ENCODE measurements at places on chromosomes 5 and 9.

DNA sequence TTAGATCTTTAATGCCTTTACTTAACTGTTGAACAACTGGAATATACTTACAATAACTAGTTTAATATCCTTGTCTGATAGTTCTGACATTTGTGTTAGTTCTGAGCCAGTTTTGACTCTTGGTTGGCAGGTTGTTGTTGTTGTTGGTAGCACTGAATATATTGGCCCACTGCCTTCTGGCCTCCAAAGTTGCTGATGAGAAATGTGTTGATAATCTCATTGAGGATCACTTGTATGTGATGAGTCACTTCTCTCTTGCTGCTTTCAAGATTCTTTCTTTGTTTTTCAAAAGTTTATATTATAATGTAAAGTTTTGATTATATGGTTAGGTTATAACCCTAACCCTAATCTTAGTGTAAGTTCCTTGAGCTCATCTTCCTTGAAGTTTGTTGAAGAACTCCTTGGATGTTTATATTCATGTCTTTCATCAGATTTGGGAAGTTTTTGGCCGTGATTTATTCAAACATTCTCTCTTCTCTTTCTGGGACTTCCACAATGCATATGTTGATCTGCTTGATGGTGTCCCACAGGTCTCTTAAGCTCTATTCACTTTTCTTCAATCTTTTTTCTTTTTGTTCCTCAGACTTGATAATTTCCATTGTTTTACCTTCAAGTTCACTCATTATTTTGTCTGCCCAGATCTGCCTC, 149.7 kb downstream of the FGF18 start:
- no peak for DNase-seq

DNA sequence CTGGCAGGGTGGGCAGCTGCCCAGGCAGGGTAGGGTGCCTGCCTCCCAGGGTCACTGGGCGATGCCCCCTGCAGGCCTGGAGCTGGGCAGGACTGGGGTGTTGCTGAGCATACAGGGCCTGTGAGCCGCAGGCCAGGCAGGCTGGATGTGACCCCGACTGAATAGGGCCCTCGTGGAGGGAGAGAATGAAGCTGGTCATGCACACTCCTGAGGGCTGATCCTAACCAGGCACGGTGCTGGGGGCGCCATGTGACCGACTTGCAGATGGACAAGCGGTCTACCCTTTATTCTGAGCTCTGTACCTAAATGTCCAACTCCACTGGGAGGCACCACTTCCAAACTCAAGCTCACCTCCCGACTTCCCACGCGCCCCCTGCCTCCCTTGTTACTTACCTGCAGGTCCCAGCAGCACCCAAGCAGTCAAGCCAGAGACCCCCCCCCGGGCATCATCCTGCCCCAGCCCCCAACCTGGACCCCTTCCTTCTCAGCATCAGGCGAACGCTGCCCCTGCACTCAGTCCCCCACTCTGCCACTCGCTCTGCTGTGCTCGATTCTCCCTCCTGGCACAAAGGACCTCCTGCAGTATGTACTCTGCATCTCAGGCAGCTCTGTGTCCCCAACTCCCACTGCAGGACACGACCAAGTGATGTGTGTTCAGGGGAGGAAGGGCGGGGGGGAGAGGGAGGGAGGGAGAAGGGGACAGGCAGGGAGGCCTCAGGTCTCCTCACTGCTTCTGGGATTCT, 76.8 kb upstream of the PHYKPL start:
- DNase-seq = no peak

DNA sequence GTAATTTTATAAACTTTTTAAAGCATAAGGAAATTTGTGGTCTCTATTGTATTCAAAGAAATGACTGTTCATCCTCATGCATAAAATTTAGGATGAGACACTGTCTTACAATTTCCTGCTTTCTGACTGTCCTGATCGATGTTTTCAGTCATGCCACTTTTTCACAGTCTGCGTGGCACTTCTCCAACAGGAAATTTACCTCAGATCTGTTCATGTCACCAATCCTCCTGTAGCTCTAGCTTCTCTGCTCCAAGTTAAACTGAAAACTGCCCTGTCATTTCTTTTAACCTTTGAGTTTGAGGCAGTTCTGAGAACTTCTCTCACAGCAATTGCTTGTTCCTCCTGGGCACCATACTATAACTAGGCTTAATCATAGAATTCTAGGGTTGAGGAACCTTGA, 455.1 kb downstream of the EFNA5 start:
- DNase-seq = peak; percentile 44

DNA sequence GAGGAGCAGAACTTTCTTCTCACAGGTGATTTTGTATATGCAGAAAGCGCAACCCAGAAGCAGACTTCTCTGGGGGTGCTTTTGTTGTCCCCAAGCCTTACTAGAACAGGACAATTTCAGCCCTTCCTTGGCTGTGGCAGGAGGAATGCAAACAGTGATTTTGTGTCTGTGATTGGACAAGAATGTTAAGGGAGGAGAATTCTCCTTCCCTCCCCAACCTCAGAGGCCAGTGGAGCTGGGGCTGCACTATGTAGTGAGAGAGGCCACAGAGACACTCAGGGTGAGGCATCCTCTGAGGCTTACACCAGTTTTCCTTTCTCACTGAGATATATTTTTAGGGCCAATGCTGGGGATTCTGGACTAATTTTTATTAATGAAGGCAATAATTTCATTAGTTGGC, 58.8 kb downstream of the ZNF366 start:
- peak; percentile 46 for DNase-seq

- DNase-seq = peak; percentile 41
Measured at GRCh38 chr5:170070556-170071412, 34.9 kb upstream of the FOXI1 start.

DNA sequence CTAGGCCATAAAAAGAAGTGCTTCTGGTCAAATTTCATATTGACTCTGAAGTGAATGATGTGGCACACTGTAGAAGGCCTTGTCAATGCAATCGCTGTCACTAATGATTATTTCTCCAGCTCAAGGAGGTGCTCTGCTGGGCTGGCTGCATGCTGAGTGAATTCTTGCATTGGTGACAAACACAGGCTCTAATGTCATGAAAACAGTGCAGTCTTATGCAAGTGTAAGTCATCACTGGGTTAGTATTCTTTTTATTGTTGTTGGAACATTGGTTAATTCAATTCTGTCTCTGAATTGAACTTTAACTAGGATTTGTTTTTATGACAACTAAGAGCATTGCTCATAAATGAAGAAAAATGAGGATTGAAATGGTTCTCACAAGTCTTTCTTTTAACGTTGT, 57.3 kb upstream of the CD180 start:
- no peak for DNase-seq
